ENCODE measurements at places on chromosomes 4 and X.
A peak's percentile ranks its signal among the peaks of the same experiment; 100 is the strongest.

DNA sequence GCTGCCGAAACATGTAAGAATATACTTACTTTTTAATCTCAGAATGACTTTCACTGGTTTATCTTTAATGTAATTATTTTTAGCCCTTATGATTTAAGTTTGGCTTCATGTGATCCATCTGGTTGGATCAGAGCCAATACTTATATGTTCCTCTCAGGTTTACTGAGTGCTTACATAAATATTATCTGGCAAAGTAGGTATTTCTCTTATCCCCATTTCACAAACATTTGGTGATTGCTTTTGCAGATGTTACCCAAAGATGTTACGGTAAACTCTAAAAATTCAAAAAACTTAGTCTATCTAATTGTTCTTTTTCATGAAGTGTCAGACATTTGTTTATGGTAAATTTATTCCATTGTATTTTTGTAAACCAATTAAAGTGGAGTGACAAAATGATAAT, 115.0 kb upstream of the TLL1 start:
- DNase-seq: no peak

- no peak for DNase-seq
Measured at GRCh38 chrX:77514177-77514576, 67.0 kb downstream of the FGF16 start.

GRCh38 chrX:24175276-24175675, 25.7 kb downstream of the ZFX start:
- peak; percentile 19 for DNase-seq

DNA sequence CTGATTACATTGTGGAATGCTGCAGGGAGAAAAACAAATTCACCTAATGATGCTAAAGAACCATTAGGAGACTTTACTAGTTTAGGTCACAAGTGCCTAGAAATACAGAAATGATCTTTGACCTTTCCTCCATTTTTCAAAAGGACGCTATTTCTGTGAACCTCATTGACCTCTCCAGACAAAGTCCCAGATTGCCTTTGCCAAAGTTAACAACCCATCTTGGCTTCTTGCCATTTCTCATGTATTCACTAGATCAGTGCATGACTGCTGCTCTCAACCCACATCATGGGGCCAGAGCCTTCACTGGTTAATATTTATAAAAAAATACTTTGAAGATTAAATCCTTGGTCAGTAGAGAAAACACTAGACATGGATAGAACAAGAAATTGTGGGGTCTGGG, 19.9 kb upstream of the AR start:
- no peak for DNase-seq

DNA sequence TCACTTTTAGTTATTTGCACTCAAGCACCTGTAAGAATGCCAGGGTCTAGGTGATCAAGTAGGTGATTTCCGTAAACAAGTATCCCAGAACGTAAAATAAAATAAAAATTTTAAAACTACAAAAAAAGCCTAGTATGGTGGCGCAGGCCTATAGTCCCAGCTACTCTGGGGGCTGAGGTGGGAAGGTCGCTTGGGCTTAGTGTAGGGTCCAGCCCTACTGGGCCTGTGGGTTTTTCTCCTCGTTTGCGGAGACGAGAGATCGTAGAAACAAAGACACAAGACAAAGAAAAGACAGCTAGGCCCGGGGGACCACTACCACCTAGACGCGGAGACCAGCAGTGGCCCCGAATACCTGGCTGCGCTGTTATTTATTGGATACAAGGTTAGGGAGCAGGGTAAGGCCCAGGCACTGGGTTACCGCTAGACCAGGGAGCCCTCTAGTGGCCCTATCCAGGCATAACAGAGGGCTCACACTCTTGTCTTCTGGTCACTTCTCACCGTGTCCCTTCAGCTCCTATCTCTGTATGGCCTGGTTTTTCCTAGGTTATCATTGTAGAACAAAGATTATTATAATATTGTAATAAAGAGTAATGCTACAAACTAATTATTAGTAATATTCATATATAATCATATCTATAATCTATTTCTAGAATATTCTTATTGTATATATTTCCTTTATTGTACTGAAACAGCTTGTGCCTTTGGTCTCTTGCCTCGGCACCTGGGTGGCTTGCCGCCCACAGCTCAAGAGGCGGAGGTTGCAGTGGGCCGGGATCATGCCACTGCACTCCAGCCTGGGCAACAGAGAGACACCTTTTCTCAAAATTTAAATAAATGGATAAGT, 38.4 kb downstream of the SAGE1 start:
- DNase-seq: peak; percentile 18

DNA sequence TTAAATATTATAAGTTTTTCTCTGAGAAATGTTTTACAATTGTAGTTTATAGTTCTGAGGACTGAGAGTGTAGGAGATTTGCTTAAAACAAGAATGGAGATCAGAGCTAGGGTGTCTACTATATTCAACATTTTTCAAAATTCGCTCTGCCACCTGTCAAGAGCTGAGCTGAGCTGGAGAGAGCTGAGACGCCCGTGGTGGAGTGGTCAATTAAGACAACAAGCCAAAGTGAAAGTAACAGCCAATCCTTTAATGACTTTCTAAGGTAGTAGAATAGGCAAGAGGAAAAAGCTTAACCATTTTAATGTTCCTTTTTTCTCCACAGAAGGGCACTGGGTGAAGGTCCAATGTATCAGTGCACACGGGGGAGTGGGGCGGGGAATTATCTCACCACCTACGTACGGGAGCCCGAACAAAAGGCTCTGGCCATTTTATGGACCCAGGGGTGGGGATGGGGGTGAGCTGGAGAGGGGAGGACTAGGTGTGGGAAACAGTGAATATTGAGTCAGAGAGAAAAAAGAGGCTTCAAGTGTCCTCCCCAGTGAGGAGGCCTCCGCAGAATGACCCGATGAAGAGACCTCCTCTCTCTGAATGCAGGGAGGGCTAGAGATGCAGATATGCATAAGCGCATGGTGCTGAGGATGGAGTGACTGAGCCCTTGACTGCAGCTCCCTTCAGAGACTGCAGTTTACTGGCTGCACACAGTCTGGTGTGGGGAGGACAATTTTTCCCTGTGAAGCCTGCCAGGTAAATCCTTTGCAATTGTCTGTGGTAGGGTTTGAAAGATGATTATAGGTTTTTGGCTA, 60.8 kb downstream of the SPCS3 start:
- DNase-seq: no peak

DNA sequence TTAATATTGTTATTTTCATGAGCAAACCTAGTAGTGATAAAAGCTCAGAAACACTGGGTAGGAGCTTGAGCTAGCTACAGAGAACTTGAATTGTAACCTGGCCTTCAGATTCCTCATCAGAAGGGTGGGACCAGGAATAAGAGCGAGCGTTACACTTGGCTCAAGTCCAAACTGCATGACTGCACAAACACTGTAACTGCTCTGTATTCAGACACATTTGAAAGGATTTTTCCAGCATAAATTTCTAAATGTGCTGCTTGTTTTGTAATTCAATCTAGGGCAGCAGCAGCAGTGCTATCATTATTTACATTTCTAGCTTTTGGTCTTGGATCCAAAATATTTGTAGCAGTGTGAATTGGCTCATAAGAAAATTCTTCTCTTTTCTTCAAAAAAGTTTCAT, 133.0 kb upstream of the TMLHE start:
- DNase-seq: no peak

- no peak for DNase-seq
Measured at GRCh38 chr4:4784379-4784778, 75.1 kb upstream of the MSX1 start.

GRCh38 chr4:22413471-22413870, 102.4 kb downstream of the ADGRA3 start:
- peak; percentile 11 for DNase-seq

GRCh38 chrX:105173071-105173470, 47.4 kb downstream of the TEX13A start:
- no peak for DNase-seq

DNA sequence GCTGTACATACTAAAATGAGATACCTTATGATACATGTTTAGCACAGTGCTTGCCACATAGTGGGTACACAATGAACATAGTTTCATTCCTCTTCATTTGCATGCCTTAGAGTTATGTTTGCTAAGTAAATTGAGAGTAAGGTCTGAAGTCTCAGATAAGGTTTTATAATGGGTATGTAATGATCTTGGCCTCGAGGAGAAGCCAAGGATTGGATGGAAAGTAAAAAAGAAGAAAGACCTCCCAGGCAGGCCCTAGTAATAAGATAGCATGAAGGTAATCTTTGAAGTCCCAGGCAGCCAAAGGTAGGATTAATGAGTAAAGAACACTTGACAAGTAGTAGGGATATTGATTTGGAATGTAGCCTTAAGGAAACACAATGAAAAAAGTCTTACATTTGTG, 55.8 kb upstream of the TSPAN7 start:
- no peak for DNase-seq

GRCh38 chrX:109997786-109998452, 5.0 kb upstream of the TMEM164 start:
- DNase-seq: no peak
